ENCODE measurements at places on chromosomes 16 and 17. TPM values are rescaled to one million over a fixed set of nuclear protein-coding genes. Genes with fewer than 3 reads are reported as not detected.

Gene CCDC78
- 2.2 TPM for total RNA-seq

Gene BRIP1
- total RNA-seq: 16.0 TPM

Gene CLEC19A
- 0.27 TPM for total RNA-seq

Gene GAS7
- 24.2 TPM for total RNA-seq

Gene ITGB3
- 1.6 TPM for total RNA-seq

Gene SNX20
- total RNA-seq: not detected

Measured in cerebellum (tissue), 4 donors.